ENCODE measurements at places on chromosomes 12 and 14. TPM values are rescaled to one million over a fixed set of nuclear protein-coding genes. Genes with fewer than 3 reads are reported as not detected.

DNA sequence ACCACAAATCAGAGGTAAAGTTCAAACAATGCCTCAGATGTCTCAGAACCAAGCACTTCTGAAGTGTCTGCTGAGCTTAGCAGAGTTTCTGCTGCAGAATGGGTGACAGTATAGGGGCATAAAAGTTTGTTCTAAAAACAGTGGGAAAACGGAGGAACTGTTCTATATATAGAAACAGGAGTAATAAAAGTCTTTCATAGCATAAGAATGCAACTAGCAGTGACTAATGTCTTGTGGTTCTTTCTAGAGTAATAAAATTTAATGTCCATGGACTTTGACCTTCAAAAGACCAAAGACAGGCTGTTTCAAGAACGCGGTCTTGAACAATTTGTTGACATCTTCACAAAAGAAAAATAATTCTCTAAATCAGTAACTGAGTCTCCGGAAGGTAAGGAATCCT, 107.5 kb upstream of the FAR2 start:
- DNase-seq: no peak

DNA sequence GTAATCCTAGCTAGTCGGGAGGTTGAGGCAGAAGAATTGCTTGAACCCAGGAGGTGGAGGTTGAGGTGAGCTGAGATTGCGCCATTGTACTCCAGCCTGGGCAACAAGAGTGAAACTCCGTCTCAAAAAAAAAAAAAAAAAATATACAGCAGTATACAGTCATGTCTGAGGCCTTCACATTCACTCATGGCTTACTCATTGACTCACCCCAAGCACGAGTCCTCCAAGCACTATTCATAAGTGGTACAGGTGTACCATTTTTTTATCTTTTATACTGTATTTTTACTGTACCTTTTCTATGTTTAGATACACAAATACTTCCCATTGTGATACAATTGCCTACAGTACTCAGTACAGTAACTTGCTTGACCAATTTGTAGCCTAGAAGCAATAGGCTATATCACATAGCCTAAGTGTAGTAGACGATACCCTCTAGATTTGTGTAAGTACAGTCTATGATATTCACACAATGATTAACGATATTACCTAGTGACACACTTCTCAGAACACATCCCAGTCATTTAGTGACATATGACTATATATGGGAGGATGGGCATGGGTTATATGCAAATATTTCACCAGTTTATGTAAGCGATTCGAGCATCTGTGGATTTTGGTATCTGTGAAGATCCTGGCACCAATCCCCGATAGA, 12.2 kb downstream of the LLPH start:
- DNase-seq: no peak

CEP128 gene
- total RNA-seq: 4.8 TPM

WASHC4 gene
- total RNA-seq: 42.3 TPM

RTN1 gene
- total RNA-seq: 2.3 TPM

GRIP1 gene
- total RNA-seq: 8.1 TPM

DNAJC22 gene
- not detected for total RNA-seq

GSKIP gene
- total RNA-seq: 52.2 TPM

- no peak for DNase-seq
These were observed 50.5 kb downstream of the IRF2BPL start for GRCh38 chr14:76977793-76978720.
